ENCODE measurements at places on chromosomes 1 and 21. TPM values are rescaled to one million over a fixed set of nuclear protein-coding genes. Genes with fewer than 3 reads are reported as not detected.

GRCh38 chr1:207911856-207912760, 1.2 kb upstream of the CD34 start:
- no peak for DNase-seq

- no peak for DNase-seq
Measured at GRCh38 chr21:36718951-36719501, 20.1 kb downstream of the SIM2 start.

- no peak for DNase-seq
Measured at GRCh38 chr1:56390232-56390867, 189.0 kb downstream of the PLPP3 start.

- no peak for DNase-seq
Measured at GRCh38 chr1:212774584-212774983, 17.0 kb downstream of the NSL1 start.

GRCh38 chr1:244311784-244312532, 139.8 kb downstream of the ADSS2 start:
- no peak for DNase-seq

DNA sequence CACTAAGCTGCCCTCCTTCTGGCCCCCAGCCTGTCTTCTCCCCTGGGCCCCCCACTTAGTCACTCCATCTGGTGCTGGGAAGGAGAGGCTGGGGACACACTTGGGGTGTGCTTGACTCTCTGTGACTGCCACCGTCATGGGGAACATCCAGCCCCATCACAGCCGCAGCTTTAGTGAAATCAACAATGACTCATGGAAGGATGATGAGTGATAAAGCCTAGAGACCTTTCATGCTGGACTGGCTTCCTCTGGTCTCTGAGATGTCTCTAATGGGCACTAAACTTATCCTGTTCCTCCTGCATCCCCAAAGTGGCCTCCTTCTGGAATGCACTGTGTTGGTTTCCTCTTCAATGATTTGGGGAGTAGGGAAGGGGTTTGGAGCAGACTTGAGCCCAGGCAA, 172.9 kb downstream of the GRIK3 start:
- DNase-seq: no peak

- DNase-seq: no peak
Measured at GRCh38 chr1:25360596-25361581, 22.8 kb downstream of the TMEM50A start.

DNA sequence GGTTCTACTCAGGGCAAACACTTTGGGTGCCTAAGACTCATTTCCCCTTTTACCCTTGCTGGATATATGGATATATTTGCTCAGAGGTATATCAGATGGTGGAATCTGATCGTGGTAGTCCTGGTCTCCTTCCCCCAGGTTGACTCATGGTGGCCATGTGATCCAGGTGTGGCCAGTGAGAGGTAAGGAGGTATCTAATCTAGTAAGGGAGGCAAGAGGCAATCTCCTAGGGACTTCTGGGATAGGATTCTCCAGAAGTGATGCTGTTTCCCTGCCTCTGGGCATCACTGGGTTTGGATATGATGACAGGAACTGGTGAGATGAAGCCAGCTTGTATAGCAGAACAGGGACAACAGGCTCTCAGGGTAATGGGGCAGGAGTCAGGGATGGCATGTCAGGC, 8.5 kb upstream of the DENND2D start:
- DNase-seq: no peak

DNA sequence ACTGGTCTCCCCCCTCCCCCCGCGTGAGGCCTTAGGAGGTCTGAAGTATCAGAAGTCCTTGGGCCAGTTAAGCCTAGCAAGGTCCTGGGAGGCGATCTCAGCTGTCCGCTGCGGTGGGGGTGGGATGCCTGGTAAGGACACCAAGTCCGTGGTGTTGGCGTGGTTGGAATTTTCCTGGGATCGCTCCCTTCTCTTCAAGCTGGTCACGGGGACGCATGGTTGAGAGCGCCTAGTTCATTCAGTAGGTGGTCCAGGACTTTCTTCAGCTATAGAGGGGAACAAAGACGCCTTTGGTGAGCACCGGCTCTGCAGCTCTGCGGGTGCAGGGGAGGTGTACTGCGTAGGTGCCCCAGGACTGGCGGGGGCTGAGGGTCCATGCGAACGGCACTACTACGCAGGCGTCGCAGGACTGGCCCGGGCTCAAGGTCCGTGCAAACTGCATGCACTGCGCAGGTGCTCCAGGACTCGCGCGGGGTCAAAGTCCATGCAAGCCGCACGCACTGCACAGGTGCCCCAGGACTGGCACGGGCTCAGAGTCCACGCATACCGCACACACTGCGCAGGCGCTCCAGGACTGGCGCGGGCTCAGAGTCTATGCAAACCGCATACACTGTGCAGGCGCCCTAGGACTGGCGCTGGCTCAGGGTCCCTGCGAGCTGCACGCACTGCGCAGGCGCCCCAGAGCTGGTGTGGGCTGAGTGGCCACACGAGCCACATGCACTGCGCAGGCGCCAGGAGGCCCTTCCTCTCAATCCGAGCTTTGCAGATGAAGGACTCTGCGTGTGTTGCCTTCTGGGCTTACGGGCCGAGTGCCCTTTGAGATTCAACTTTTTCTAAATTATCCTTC, 36.6 kb upstream of the HMGN1 start:
- DNase-seq: peak; percentile 91

GRCh38 chr1:70891051-70891843, 156.4 kb downstream of the PTGER3 start:
- DNase-seq: no peak

DNA sequence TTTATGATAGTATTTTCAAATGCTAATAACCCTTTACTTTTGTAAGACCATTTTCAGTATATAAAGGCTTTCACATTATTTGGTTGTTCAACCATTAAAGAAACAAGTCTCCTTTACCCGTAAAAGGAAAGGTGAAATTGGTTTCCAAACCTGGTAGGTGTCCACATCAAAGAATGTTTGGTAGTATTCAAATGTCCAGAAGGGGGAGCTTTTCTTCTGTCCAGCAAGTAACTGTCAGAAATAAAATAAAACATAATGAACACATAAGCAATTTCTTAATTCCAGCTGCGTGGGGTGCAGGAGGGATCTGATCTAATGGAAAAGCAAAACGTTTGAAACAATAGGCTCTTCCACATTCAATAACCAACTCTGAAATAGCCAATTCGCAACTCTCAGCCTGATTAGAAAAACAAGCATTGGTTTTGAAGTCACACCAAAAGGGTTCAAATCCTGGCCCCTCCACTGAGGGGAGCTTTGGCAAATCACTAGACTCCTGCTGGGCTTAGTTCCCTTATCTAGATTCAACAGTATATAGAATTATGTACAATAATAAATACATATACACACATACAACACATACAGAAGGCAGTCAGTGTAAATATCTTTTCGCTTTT, 11.0 kb downstream of the YIPF1 start:
- no peak for DNase-seq

DNA sequence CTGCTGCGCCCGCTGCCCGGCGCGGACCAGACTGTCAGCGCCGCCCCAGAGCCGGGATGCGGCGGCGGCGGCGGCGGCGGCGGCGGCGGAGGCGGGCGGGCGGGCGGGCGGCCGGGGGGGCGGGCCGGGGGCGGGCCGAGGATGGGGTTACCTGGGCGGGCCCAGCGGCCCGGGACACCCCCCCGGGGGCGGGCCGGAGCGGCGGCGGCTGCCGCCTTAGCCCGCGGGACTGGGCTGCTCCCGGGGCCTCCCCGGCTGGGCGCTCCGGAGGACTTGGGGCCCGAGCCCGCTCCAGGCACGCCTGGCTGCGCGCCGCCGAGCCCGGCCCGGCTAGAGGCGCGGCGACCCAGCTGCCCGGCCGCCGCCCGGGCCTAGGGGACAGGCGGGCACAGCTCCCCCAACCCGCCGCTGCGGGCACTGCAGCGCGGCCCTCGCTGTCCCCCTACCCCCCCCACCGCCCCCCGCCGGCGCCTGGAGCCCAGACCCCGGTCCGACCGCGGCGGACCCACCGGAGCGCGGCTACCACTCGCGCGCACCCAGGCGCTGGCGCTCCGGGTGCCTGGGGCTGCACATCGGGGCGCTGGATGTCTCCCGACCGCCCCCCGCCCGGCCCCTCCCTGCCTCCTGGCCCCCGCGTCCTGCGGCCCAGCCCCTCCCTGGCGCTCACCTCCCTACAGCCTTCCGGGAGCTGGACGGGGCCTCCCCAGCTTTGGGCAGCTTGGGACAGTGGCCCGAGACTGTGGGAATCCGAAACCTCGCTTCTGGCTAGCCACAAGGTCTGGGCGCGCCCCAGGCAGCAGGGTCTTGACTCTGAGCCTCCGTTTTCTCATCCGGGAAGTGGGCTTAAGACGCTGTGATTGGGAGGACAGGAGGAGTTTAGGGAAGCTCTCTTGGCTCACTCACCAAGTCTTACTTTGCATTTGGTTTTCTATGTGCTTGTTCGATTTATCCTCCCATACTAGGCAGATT, at the start of gene WNT4:
TSS of gene WNT4 (minus strand) at position 33 of the 969 bp plus-strand sequence. CDS start 175 bp downstream, outside the sequence.
- no peak for DNase-seq

GRCh38 chr1:11280719-11281376, 7.8 kb downstream of the UBIAD1 start:
- DNase-seq: no peak

GRCh38 chr1:960363-961131, at the start of gene KLHL17:
Gene KLHL17 (plus strand): TSS chr1:960584. CDS start chr1:960694, 110 bp downstream.
- peak; percentile 81 for DNase-seq

- no peak for DNase-seq
Measured at GRCh38 chr1:35936838-35937237, 5.9 kb downstream of the AGO3 start.

- no peak for DNase-seq
Measured at GRCh38 chr1:147852706-147853225, 49.8 kb upstream of the GJA8 start.

GRCh38 chr1:15344800-15345704, 64.6 kb upstream of the EFHD2 start:
- DNase-seq: peak; percentile 50

DNA sequence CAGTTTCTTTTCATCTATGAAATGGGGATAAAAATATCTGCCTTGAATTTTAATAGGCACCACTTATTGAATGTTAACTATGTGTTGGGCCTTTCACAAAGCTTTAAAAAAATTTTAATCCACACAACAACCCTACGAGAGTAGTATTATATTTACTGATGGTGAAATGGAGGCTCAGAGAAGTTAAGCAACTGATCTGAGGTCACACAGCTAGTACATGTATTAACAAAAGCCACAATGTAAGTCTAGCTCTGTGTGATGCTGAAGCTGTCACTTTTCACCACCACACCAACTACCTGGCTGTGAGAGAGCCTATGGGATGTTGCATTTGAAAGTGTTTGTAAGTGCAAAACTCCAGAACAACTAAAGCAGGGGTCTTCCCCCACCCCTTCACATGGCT, 44.1 kb downstream of the LRRN2 start:
- no peak for DNase-seq

GRCh38 chr1:24893431-24893830, 36.6 kb downstream of the RUNX3 start:
- DNase-seq: no peak

GRCh38 chr1:236806634-236807033, 11.5 kb downstream of the MTR start:
- DNase-seq: no peak

GRCh38 chr1:43979528-43980254, 681 bp downstream of the B4GALT2 start:
- DNase-seq: peak; percentile 80

DNA sequence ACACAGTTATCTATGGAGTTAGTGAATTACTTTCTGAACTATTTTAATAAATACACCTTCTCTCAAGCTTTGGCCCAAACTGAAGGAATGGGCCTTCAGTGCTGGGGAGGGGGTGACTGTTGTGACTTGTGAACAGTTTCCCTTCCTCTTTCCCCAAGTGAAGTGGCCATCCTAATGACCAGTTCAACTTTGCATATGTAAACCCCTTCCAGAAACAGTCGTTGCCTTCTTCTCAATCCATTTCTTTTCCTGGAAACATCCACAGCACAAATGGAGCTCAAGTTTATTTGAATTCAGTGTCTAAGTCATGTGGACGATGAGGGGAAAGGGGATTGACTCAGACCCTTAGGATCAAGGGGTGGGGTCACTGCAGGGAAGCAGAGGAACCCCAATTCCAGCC, 1.3 kb upstream of the INPP5B start:
- DNase-seq: no peak

- DNase-seq: no peak
Measured at GRCh38 chr1:5913876-5914275, 78.3 kb downstream of the NPHP4 start.

DNA sequence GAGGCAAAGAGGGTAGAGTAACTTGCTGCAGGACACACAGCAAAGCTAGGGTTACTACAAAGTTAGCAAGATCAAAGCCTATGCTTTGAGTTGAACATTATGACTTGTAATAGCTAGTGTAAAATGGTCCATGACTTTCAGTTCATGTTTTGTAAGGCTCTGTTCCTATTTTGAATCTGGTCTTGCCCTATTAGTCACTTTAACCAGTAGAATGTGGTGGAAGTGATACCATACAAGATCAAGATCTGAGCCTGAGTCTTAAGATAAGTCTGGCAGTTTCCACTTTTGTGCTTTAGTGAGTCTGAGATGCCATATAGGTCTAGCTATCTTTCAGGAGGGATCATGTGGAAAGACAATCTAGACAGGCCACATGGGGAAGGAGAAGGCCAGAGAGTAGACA, 282.1 kb upstream of the BRINP3 start:
- no peak for DNase-seq

GRCh38 chr1:58720680-58721079, 20.8 kb upstream of the MYSM1 start:
- DNase-seq: no peak

DNA sequence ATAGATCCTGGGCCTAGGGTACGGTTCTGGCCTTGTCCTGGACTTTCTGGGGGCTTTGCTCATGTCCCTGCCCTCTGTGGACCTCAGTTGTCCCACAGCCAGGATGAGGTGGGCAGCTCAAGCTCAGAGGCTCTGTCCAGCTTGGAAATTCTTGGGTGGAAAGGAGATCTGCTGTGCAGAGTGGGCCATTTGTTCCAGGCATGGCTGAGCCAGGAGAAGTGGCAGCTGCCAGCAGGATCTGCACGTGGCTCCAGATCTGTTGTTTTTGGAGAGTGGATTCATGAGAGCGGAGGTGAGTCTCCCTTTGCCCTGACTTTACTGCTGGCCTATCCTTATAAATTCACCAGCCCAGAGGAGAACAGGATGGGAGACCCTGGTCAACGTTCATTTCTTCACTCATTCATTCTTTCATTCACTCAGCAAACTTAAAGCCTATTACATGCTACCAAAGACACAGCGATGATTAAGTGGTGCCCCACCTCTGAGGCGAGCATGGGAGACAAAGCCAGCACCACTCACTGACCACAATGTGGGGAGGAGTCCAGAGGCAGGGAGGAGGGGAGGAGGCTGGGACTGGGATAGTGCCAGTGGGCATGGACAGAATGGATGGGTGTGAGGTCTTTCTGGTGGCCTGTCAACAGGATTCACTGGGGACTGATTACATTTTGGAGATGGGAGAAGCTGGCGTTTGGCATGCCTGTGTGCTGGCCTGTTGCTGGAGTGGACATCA, 205.1 kb downstream of the TRABD2B start:
- no peak for DNase-seq

Gene BGLAP
- 0.59 TPM for total RNA-seq

Gene NPPA
- total RNA-seq: 295 TPM

Gene CSDE1
- total RNA-seq: 1,311 TPM

Gene TMEM201
- total RNA-seq: 24.2 TPM

Gene GABRD
- total RNA-seq: 0.93 TPM

Gene ACTA1
- total RNA-seq: 17,209 TPM

Gene MAGI3
- total RNA-seq: 6.6 TPM

Gene SERPINC1
- not detected for total RNA-seq

Gene OSCP1
- 5.1 TPM for total RNA-seq

Gene ERICH3
- total RNA-seq: not detected

Gene KCND3
- 23.0 TPM for total RNA-seq

All from heart left ventricle (tissue), 16 donors.